CMK (cell line): ENCODE measurements at places on chromosomes 6 and 20.

DNA sequence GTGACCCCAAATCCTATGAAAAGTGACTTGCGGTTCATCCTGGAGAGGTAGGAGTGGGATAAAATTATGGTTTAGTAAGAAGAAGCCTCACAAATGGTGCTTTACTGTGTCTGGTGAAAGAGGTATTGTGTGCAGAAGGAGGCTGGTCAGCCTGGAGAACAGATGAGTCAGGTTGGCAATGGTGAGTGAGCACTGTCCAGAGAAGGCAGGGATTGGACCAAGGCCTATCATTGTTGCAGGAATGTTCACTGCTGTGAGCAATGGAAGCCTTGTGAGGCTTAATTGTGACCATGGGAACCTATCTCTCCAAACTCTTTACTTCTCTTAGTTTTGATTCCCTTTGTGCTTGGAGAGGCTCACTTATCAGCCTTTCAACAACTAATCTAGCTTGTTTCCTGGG, 89.0 kb upstream of the KCNK16 start:
- DNase-seq = no peak

GRCh38 chr6:111992851-111993250, 61.1 kb upstream of the CCN6 start:
- no peak for DNase-seq

DNA sequence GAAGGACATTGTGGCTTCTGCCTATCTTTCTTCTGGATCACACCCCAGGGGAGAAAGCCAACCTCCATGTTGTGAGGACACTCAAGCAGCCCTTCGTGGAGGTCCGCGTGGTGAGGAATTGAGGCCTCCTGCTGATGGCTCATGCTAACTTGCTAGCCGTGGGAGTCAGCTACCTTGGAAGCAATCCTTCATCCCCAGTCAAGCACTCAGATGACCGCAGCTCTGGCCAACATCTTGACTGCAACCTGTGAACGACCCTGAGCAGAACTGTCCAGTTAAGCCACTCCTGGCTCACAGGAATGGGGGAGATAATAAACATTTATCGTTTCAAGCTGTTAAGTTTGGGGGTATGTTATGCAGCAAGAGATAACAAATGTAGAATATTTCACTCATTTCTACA, 10.9 kb upstream of the CNKSR3 start:
- DNase-seq = no peak

- no peak for DNase-seq
These were observed 91.2 kb downstream of the DNAH8 start for GRCh38 chr6:38806271-38806670.

GRCh38 chr20:18689557-18689956, 101.7 kb downstream of the DTD1 start:
- no peak for DNase-seq

DNA sequence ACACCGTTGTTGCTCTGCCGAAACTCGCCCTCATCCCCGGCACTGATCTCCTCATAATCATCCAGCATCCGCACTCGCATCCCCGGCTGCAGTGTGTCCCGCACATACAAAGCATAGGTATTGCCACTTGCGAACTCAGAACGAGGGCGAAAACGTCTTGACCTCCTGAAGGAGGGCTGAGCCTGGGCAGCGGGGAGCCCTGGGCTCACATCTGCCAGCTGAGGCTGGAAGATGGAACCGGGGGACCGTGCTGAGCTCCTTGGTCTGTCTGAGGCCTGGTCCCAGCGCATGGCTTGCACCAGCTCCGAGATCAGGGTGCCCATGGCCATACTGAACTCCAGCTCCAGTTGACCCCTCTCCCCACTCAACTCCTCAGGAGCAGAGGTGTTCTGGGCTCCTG, 2.7 kb downstream of the CUL7 start:
- DNase-seq = no peak

DNA sequence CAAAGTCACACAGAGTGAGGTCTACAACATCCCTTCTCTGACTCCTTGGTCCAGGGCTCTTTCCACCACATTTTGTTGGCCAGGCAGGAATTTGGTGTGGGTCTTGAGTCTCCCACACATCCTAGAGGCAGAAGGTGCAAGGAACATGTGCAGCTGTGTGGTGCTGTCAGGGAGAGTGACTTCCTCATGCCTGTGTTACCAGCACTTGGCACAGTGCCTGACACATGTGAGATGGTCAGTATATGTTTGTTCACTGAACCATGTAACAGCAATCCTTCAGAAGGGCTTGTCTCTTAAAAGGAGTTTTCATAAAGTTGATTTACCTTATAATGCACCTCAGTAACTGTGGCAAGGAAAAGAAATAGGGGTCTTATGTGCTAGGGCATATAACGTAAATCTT, 168.5 kb downstream of the CDC5L start:
- no peak for DNase-seq
